ENCODE measurements at places on chromosomes 1 and 21.

DNA sequence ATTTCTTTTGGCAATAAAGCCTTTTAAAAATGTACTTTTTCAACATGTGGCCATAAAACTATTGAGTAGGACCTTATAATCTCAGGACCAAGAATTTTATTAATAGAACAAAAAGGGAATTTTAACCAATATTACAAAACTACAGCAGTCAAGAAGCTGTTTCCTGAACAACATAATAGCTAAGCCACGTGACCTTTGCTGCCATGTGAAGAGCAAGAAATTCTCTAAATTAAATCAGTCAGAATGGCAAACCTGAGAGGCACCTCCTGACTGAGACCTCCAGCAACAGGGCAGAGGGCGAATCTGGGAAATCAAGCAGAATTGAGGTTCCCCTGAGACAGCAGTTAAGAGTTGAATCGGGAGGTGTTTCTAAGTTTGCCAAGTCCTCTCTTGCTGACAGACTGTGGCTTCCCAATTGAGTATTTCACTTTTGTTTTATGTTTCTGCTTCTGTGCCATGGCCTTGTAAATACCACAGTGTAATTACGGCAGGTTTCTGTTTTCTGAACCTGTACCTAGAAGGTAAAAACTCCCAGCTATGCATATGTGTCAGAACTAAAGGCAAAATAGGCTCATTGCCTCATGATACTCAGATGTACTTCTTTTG is 358.4 kb downstream of the NTNG1 start:
- DNase-seq: no peak

DNA sequence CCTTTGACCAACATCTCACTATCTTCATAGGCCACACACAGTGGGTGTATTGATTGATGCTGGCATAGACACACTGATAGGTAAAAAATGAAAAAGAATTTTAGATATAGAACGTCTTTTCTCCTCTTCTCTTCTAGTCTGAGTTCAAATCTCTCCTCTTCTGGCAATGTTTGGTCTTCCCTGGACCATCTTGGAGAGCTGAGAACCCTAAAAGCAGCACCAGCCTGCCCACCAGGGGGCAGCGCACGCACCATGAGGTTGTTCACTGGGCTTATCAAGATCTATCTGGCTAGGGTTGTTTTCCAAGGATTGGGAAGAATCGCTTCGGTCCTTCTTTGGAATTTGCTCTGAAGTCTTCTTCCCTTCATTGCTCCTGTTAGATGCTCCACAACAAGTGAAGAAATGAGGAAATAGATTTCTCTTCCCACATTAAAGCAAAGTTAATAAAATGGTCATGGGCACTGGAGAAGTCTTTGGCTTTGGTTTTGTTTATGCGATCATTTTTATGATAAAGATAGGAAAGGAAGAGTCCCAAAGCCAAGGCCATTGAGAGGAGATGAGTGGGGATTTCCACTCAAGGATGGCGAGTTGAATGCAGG is 104.0 kb upstream of the OLIG2 start:
- DNase-seq: peak; percentile 13

- no peak for DNase-seq
These were observed 9.8 kb downstream of the FBXO42 start for GRCh38 chr1:16342331-16343062.

DNA sequence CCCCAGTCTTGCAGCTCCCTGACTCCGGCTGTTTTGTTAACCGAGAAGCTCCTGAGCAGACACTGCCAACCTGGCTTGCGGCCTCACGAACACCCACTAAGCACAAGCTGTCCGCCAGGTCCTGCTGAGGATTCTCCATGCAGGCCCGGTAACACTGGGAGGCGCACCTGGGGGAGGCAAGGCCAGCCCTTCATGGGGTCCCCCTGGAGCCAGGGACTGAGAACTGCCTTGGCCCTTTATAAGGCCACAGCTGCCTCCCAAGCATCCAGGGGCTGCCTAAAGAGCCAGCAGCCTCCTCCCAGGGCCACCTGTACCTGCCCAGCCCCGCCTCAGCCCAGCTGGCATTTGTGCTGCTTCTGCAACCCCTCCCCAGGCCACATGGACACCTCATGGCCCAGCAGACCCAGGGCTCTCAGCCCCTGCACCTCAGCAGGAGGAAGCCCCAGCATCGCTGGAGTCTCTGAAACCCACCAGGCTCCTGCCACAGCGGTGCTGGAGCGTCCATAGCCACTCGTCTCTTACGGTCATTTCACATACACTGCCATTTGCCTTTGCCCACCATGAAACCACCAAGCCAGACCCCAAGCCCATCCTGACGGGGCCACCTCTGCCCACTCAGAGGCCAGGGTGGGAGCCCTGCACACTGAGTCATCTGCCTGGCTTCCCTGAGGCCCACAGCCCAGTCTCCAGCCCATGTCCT is 82.5 kb downstream of the NPHP4 start:
- DNase-seq: no peak

GRCh38 chr1:244815600-244816099 is 19.8 kb upstream of the COX20 start:
- no peak for DNase-seq

DNA sequence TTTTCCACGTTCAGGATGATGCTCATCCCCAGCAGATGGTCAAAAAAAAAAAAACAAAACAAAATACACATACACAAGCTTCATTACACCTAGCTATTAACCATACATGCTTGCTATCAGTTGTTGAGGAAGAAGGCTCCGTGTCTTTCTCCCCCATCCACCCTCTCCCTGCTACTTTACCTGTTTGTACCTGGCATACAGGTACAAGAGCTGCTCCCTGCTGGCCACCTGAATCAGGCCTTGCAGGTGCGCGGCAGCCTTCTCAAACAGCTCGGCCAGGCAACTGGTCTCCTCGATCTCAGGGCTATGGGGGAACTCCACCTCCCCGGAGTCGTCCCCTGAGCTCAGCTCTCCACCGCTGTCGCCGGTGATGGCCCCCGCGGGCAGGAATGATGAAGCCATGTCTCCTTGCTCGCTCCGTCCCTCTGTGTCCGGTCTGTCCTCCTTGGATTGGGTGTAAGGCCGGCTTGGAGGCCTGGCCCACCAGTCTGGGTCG is 464 bp downstream of the ACBD6 start:
- DNase-seq: peak; percentile 14

DNA sequence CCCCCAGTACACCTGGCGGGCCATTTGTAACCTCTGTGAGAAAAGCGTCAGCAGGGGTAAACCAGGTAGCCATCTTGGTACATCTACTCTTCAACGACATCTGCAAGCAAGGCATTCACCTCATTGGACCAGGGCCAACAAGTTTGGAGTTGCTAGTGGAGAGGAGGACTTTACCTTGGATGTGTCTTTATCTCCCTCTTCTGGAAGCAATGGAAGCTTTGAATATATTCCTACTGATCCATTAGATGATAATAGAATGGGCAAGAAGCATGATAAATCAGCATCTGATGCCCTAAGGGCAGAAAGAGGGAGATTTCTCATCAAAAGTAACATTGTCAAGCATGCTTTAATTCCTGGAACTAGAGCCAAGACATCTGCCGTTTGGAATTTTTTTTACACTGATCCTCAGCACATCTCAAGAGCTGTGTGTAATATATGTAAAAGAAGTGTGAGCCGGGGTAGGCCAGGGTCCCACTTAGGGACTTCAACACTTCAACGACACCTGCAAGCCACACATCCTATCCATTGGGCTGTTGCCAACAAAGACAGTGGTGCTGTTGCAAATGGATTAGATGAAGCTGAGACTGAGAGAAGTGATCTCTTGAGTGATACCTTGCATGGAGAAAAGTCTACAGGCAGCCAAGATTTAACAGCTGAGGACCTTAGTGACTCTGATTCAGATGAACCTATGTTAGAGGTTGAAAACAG is 2.7 kb downstream of the ZBED6 start:
- no peak for DNase-seq

DNA sequence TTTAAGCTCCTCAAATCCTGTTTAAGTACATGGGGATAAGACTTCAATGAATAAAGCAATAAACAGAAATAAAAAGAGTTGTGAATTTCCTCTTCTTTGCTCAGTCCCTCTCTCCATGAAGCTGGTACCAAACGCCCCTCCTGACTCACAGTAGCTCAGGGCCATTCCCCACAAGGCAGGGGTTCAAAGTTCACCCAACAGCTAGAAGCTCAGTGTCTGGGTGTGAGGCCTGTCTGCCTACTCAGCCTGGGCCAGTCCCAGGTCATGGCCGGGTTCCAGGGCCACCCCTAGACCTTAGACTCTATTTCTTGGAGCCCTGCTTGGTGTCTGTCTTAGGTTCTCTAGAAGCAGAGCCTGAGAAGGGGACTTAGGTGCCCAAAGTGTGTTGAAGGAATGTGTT is 251.5 kb downstream of the GRIK3 start:
- DNase-seq: no peak

- DNase-seq: no peak
These were observed at the start of gene AVPR1B for GRCh38 chr1:206117151-206117948. Gene AVPR1B, minus strand, starts transcription at chr1:206117388. Its CDS starts 498 bp downstream, at chr1:206116890.

DNA sequence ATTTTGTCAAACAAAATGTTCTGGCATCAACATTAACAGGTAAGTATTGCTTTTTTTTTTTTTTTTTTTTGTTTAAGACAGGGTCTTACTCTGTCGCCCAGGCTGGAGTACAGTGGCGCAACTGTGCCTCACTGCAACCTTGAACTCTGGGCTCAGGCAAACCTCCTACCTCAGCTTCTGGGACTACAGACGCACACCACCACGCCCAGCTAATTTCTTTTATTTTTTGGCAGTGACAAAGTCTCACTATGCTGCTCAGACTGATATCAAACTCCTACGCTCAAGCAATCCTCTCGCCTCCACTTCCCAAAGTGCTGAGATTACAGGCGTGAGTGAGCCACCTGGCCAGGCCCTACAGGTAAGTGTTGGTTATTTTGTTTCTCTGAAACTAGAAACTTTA is 2.4 kb downstream of the TUT4 start:
- no peak for DNase-seq

DNA sequence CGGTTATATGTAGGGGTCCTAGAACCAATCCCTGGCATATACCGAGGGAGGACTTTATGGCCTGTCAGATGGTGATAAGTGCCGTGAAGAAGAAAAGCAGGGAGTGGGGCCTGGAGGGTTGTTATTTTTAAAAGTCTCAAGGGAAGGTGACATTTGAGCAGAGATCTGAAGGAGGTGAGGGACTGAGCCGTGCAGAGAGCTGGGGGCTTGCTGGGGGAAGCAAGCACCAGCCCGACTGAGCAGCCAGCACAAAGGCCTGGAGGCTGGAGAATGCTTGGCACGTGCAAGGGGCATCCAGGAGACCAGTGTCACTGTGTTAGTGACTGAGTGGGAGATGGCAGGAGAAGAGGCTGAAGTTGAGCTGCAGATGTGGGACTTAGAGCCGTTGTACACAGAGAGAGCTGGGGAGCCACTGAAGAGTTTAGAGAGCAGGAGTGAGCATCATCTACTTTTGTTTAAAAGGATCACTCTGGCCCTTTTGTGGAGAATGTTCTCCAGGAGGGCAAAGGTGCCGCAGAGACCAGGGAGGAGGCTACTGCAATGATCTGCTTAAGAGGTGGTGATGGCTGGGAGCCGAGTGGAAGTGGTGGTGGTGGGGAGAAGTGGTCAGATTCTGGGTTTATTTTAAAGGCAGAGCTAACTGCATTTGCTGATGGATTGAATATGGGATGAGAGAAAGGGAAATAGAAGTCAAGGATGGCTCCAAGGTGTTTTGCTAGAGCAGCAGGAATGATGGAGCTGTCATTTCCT is 31.2 kb downstream of the PTPRU start:
- DNase-seq: no peak

GRCh38 chr21:45460611-45461368 is 55.8 kb downstream of the COL18A1 start:
- no peak for DNase-seq

GRCh38 chr1:43973981-43974442 is 748 bp upstream of the ATP6V0B start:
- no peak for DNase-seq

- DNase-seq: no peak
These were observed 7.8 kb upstream of the CHI3L2 start for GRCh38 chr1:111219557-111220286.

- DNase-seq: no peak
These were observed 17.6 kb downstream of the RAB4A start for GRCh38 chr1:229288516-229288915.

DNA sequence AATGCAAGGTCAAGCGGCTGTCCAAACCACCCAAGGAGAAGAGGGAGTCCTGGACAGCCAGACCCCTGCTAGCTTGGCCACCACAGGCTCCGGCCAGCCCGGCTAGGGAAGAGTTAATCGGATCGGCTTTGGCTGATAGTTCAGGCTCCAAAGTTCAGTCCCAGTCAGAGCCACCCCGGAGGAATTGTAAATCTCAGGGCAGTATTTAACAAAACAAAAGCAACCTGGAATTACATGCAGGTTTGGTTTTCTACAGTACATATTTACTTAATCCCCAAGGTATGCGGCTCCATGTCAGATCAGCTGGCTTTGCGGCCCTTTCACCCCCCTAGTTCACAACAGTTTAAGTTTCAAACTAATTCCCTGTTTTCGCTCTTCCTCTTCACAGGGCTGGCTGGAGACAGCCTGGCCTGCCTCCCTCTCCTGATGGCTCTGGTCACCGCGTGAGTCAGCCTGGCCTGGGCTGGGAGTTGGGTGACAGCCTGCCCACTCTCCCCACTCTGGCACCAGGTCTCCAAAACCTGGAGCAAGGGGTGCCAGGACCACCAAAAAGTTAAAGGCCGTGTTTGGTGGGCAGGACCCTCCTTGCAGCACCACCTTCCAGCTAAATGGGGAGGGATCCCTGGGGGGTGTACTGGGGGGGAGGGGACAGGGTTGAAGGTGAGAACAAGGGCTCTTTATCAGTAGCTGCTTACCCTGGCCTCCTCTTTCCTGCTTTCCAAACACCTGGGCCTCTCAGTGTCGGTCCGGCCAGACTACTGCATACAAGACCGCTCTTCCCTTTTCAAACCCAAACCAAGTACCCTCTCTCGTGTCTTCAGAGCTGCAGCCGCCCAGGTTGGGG is 1.9 kb downstream of the DHRS3 start:
- DNase-seq: no peak

- no peak for DNase-seq
These were observed 174.6 kb upstream of the IVNS1ABP start for GRCh38 chr1:185491604-185492003.

GRCh38 chr1:206643118-206643698 is 7.9 kb downstream of the DYRK3 start:
- no peak for DNase-seq

DNA sequence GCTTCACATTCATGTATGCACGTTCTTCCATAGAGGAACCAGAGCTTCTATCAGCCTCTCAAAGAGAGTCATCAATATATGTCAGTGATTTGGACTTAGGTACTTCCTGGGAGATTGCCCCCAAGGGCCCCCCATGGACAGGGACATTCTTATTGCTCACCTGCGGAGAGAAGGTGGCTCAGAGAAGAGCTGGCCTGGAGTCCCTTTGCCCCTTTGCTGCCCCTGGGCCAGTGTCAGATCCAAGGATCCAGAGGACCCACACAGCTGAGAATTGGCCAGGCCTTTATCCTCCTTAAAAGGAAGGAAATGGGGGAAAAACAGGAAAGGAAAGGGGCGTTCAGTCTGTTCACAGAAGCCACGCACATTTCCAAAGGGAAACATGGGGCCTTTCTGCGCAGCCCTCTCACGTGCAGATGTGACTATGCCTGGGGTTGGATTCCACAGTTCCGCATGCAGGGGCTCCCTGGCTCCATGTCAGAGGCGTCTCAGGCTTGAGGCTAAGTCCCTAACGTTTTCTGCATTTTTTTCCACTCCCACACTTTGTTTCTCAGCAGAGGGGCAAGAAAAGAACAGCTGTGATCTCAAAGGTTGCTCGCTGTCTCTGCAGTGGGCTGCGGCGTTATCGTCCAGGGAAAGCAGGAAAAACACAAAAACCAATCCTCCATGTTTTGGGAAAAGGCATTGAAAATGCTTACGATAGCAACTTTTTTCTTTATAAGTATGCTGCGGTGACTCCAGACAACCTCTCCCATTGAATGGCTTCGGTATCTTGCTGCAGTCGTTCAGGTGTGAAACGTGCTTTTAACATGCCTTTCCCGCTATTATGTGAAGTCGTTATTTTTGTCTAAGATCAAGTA is 5.9 kb downstream of the C1orf226 start:
- DNase-seq: no peak

GRCh38 chr1:205270764-205271163 is 43.0 kb downstream of the TMCC2 start:
- no peak for DNase-seq

Data from effector CD4-positive, alpha-beta T cell (primary cell).